ENCODE measurements at places on chromosomes 2 and 18.

- no peak for DNase-seq
These were observed 405.5 kb upstream of the FIGN start for GRCh38 chr2:164141271-164141670.

- DNase-seq, result no peak
These were observed 275.1 kb upstream of the PKDCC start for GRCh38 chr2:41772697-41773096.

DNA sequence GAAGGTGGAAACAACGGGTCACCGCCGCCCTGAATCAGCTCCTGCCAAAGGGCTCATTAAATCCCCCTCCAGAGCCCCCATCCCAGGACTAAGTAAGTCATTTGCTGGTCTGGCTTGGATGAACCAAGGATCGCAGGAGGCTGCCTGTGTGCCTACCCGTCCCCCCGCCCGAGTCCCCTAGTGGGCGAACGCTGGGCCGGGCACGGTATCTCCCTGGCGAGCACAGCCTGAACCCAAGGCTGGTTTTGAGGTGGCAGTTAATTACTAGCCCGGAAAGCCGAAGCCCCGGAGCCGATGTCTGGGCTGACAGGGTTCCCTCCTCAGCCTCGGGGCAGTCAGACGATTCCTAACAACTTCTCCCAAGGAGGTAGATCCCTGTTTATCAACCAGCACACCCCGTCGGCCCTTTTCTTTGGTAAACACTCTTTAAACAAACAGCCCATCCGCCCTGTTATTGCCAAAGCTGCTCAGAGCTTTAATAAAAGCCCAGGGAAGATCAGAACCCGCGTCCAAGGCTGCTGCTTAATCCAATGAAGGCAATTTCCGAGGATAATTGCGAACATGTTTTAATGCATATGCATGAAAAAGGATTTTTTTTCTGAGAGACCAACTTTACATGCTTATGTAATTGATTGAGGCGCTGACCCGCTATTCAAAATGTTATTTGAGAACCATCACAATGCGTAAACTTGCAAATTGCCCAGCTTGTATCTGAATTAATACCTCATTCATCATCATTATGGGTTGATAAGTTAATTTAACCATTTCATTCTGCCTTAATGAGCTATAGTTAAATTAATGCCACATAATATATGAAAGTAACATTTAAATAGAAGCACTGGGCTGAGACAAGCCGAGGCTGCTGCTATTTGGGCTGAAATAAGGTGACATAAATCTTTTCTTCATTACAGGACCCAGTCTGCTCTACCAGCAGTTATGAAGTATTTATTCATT, 10.5 kb downstream of the EVX2 start:
- no peak for DNase-seq

DNA sequence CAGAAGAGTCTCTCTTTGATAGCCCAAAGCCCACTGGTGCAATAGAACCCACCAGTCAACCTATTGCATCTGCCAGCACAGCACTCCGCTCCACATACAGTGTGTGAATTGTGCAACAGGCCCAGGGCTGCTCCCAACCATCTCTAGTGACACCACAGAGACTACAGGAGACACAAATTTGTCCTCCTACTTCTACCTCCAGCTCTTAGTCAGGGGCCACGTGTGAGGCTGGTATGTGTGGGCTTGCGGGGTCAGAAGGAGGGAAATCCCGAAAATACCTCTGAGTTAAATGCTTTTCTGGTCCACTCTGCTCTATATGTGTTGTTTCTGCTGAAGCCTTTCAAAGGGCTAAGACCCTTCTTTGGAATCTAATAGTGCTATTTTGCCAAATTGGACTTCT, 18.0 kb downstream of the DGUOK start:
- DNase-seq, result no peak

DNA sequence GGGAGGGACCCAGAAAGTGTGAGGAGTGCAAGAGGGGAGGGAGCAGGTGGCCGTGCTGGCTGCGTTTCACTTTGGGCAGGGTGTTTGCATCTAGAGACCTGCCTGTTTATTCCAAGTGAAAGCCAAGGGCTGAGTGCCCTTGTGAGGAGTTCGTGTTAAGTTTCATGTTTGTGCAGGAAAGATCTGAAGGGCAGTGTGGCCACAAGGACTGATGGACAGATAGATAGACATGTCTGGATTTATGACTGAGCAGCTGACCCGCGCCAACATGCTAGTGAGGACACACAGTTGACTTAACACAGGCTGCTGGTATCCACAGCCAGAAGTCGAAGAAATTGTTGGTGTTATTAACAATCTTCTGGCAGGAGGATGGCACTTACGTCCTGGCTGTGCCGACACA, 387.6 kb upstream of the TNP1 start:
- no peak for DNase-seq
